ENCODE measurements at places on chromosomes 5 and 9.

GRCh38 chr5:105581988-105582690, 2019.5 kb upstream of the NUDT12 start:
- no peak for DNase-seq

- DNase-seq = no peak
Measured at GRCh38 chr9:136211441-136212344, 6.8 kb upstream of the LHX3 start.

GRCh38 chr9:75582870-75583269, 307.6 kb upstream of the PCSK5 start:
- no peak for DNase-seq

DNA sequence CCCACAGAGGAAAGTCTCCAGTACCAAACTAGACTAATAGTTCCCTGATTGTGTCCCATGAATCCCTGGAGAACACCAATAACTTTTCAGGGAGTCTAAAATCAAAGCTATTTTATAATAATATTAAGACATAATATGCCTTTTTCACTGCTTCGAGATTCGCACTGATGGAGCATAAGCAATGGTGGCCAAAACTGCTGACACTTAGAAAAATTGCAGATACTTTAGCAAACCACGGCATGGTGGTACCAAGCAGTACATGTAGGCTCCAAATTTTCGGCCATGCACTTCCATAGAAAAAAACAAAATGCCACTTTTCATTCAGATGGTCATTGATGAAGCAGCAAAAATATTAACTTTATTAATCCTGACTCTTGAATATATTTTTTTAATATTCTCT, 100.3 kb upstream of the PCSK1 start:
- DNase-seq = no peak

GRCh38 chr9:87193925-87194868, 246.9 kb upstream of the GAS1 start:
- DNase-seq = no peak

GRCh38 chr9:6449645-6450044, 36.6 kb downstream of the UHRF2 start:
- no peak for DNase-seq

DNA sequence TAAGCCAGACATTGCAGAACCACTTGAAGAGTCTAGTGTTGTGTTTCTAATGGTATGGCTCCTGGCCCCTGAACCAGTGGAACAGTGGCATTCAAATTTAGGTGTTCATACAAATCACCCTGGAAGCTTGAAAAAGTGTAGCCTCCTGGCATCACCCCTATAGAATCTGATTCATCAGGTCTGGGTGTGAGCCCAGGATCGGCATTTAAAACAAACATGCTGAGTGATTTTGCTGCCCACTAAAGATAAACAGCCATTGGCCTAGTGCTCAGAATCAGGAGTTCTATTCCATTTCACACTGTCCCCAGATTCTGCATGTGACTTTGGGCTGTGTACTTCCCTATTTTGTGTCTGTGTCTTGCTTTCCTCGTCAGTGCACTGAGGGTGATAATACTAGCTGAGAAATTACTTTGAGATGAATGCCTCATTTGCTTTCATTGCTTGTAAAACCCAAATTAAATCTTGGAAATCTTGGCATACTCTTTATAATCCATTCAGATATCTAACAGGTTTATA, 241.5 kb upstream of the CLINT1 start:
- DNase-seq = no peak

DNA sequence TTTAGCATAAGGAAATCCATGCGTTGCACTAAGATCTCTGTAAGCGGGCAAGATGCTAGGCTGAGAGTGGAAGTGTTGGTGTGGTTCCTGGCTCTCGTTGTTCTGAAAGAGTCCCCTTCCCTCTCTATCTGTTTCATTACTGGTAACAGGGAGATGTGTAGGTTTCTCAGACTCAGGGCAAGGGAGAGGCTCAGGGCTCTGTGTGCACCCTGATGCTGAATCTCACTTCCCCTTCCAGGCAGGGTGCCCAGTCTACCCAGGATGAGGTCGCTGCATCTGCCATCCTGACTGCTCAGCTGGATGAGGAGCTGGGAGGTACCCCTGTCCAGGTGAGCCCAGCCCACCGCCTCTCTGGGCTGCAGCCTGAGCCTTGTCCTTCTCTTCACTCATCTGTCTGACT, 45.7 kb downstream of the STOM start:
- no peak for DNase-seq

- DNase-seq = no peak
Measured at GRCh38 chr9:6788162-6789016, 30.6 kb downstream of the KDM4C start.

GRCh38 chr5:179326122-179326927, 18.9 kb downstream of the ADAMTS2 start:
- no peak for DNase-seq

GRCh38 chr5:141611289-141611688, 7.5 kb downstream of the DIAPH1 start:
- DNase-seq = no peak

Measured in activated CD4-positive, alpha-beta T cell treated with anti-CD3 and anti-CD28 coated beads, Interleukin-2, amount 50 U/mL, for 24 hours (primary cell).